ENCODE measurements at places on chromosomes 16 and 17.

DNA sequence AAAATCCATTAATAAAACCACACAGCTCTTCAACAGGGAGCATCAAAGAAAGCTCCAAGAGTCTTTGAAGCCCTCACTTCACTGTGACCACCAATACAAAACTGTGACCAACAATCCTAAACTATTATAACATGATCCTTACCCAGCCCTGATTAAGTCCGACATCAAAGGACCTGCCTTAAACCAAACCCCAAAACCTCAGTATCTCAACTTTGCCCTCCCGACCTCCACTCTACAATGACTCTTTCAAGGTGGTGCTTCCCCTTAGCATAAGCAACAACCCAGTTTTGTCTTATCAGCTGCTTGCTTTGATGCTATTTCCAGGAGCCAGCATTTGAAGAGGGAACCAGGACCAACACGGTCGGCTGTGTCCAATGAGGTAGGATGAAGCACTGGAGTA is 8.5 kb upstream of the PRSS22 start:
- DNase-seq: no peak

DNA sequence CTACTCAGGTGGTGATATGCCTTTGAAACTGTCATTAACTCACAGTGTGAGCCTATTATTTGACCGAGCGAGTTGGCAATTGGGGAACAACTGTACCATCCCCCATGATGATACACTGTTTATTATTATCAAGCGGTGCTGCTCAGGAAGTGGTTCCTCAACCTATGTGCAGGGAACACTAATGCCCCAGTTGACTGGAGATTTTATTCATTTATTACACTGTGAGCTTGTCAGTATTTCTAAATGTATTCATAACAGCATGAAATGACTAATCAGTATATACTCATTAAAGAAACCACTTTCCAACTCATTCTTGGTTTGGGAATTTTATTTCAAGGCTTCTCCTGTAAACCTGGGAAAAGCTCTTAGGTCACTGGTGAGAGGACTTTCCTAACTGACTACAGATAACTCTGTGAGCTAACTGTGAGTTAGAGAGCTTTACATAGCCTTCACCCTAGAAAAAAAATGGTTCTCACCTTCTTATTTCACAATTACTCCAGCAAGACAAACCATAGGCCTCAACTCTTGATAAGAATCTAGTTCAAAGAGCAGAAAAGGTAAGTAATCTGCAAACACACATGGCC is 42.4 kb downstream of the NXPH3 start:
- DNase-seq: no peak

- no peak for DNase-seq
These were observed 14.7 kb downstream of the ALOX15B start for GRCh38 chr17:8053600-8053999.

- no peak for DNase-seq
These were observed 483.1 kb upstream of the PSMD7 start for GRCh38 chr16:73813527-73813926.

DNA sequence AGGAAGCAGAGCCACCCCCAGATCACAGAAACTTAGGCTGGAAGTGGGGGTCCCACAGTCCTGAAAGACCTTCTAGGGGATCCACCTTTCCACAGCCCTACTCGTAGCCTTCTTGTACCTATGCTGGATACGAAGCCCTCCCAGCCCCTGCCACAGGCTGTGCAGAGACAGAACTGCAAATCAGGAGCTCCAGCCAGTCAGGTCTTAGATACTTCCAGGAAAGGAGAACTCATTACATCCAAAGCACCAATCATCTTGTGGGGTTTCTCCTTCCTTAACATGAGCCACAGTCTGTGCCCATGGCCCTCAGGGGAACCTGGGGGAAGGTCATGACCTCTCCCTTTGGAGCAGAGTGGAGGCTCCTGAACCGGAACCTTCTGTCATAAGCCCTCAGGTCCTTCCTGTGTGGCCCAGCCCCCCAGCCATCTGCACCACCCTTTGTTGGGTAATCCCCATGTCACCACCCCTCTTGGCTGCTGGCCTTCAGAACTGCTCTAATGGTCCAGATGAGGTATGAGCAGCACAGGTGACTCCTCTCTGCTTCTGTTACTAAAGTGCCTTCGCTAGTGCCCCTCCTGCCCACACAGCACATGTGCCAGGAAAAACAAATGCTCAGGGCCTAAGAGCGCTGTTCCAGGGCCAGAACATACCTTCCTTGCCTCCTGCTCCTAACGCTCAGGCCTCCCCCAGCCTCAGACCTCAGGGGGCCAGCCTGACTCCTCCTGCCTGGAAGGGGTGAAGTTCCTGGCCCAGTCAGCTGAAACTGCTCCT is 14.6 kb downstream of the SRCIN1 start:
- peak; percentile 22 for DNase-seq

GRCh38 chr17:37818689-37819088 is 73.8 kb upstream of the HNF1B start:
- DNase-seq: no peak

GRCh38 chr17:79607940-79608623 is 2.8 kb downstream of the RBFOX3 start:
- DNase-seq: no peak

DNA sequence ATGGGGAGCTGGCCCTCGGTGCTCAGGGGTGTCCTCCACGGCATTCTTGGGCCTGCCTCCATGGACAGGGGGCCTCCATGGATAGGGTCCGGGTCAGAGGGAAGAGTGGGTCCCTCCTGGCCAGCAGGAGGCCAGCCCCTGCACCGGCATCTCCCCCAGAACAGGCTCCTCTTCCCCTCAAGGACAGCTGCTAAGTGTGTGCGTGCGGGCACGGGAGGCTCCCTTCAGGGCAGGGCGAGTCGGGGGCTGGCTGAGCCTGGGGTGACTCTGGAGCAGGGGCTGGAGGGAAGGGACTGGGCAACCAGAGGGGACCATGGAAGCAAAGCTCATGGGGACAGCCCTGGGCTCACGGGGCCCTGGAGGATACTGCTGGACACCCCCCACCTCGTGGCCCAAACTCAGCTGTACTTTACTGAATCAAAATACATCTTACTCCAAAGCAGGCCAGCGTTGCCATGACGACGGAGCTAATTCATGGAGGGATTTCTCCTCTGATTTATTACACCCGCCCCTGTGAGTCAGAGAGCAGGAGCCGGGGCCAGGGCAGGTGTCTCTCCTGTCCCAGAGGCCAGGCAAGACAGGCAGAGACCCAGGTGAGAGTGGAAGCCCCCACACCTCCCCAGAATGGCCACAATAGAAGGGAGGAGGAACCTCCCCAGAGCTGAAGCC is 2.1 kb downstream of the CASKIN1 start:
- DNase-seq: no peak

DNA sequence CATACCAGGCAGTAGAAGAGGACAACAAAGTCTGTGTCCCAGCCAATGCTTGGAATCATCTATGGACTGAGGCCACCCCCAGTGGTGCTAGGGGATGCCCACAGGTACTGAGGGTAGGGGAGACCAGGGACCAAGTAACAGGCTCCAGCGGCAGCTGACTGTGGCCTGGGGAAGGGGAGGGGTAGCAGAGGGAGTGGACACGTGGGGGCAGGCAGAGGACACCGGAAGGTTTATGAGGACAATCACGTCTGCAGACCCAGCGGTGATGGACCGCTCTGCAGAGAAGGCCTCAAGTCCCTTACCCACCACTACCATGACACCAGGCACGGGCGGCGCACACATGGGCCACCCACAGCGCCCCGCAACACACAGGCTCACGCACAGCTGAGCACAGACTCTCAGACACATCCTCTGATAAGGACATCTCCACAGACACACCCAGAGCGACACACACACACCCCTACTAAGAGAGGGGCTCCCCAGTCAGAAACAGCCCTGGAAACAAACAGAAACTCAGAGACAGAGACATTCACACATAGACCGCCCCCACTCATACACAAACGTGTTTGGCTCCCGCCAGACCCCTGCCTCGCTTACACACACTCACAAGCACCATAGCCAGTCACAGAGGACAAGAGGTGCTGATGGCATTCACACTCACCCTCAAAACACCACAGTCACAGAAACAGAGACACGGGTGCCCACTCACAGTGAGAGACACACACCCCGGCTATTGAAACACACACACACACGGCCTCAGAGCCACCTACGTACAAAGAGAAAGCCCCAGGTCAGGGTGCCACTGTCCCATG is 35.8 kb downstream of the SRCIN1 start:
- DNase-seq: no peak

DNA sequence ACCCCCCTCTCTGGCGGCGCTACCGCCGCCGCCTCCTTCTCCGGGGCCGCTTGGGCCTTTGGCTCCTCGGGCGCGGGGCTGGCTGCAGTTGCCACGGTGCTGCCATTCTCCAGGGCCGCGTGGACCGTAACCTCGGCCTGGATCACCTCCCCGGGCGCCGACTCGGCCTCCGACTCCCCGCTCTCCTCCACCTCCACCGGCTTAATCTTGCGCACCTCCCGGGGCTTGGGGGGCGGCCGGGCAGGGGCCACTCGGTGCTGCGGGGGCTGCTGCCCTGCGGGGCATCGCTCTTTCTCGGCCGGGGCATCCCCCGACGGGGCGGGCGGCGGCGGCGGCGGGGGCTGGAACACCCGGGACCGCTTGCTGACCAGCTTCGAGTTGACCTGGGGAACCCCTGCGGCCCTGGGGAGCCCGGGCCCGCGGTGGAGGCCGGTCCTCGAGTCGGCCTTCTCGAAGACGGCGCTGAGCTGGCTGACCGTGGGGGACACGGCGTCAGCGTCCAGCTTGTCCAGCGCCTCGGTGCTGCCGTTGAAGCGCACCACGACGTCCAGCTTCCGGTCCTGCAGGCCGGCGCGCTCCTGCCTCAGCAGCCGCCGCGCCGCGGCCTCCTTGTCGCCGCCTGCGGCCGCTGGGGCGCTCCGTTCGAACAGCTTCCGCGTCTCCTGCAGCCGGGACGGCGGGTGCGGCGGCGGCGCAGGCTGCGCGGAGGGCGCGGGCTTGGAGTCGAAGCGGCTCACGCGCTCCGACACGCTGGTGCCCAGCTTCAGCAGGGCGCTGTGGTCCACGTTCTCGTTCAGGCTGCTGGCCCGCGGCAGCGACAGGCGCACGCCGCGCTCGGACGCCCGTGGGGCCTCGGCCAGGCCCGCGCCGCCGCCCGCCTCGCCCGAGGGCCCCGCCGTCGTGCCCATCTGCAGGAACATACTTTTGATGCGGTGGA is 792 bp downstream of the PPP1R9B start:
- peak; percentile 66 for DNase-seq

GRCh38 chr17:60851181-60851580 is 173.5 kb downstream of the BCAS3 start:
- DNase-seq: no peak

DNA sequence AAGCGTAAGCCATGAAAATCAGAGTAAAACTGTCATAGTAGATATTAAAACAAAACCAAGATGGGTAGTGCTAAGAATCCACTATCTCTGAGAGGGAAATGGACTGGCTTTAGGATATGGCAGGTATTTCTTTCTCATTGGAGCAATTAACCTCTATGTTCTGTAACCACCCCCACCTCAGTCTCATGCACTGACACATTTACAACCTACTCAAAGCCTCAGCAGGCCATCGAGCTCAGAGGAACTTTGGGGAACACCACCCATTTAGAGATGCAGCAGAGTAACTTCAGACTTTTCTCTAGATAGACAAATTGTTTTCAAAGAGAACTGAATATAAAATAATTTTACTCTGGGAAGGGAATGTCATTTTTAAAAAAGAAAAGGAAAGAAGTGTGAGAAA is 615.8 kb upstream of the ZFHX3 start:
- DNase-seq: no peak

DNA sequence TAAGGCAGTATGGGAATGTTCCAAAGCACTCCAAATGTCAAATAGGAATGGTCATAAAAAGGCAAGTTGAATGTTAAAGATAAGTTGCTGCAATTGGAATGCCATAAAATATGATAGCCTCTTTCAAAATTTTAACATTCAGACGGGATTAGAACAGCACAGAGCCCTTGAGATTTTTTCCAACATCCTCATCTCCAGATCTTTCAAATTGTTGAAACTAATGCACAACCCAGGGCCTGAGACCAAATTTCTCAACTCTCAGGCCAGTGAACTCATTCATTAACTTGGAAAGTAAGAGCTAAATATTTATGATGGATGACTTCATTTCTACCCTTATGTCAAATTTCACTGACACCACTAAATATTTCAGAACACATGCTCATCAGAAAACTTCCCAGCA is 346.5 kb upstream of the XYLT1 start:
- DNase-seq: no peak

DNA sequence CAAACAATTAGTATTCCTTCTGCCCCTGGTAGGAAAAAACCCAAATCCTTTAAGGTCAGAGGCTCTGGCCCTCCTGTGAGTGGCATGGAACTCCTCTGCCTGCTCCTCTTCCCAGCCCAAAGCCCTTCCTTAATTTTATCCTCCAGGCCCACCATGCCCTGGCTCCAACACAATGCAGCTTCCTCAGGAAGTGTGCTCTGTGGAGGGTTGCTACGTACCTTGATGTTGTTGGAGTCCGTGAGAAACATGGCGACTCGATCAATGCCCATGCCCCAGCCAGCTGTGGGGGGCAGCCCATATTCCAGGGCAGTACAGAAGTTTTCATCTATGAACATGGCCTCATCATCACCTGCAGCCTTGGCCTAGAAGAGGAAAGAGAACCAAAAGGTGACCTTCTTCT is 5.3 kb upstream of the ADAT1 start:
- no peak for DNase-seq

- DNase-seq: no peak
These were observed 20.3 kb upstream of the CDH5 start for GRCh38 chr16:66346221-66346620.

GRCh38 chr17:8079291-8080207 is 8.0 kb downstream of the ALOX12B start:
- peak; percentile 80 for DNase-seq

- DNase-seq: no peak
These were observed 39.6 kb upstream of the NAT9 start for GRCh38 chr17:74815550-74816370.

DNA sequence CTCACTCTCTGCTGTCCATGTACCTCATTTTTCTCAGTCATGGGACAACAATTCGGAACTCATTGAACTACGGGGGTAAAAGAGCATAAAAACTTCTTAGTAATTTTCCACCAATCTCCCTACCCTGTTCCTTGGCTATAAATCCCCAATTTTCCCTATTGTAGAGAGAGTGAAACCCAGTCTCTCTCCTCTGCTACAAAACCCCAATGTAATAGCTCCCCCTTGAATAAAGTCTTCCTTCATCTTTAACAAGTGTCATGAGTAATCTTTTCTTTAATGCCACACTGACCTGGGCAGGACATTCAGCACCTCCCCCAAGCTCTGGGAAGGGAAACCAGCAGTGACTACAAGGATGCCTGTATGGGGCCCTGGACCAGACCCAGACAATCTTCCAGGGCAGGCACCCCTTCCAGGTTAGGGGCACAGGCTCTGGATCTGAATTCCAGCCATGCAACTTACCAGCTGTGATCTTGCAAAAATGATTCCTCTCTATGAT is 10.2 kb upstream of the EIF1 start:
- DNase-seq: no peak

- no peak for DNase-seq
These were observed 11.7 kb downstream of the SLC7A6OS start for GRCh38 chr16:68298907-68299561.

- DNase-seq: no peak
These were observed 67.1 kb downstream of the TANC2 start for GRCh38 chr17:63033142-63033541.

GRCh38 chr17:5126719-5127488 is 11.1 kb downstream of the USP6 start:
- no peak for DNase-seq

- DNase-seq: no peak
These were observed 54.7 kb upstream of the FOXF1 start for GRCh38 chr16:86455640-86456039.

Data from naive B cell (primary cell).